A549 (cell line): ENCODE measurements at places on chromosomes 13 and 19.
A peak's percentile ranks its signal among the peaks of the same experiment; 100 is the strongest.

- DNase-seq, result no peak
Observed at GRCh38 chr13:84137292-84137691, 255.0 kb upstream of the SLITRK1 start.

DNA sequence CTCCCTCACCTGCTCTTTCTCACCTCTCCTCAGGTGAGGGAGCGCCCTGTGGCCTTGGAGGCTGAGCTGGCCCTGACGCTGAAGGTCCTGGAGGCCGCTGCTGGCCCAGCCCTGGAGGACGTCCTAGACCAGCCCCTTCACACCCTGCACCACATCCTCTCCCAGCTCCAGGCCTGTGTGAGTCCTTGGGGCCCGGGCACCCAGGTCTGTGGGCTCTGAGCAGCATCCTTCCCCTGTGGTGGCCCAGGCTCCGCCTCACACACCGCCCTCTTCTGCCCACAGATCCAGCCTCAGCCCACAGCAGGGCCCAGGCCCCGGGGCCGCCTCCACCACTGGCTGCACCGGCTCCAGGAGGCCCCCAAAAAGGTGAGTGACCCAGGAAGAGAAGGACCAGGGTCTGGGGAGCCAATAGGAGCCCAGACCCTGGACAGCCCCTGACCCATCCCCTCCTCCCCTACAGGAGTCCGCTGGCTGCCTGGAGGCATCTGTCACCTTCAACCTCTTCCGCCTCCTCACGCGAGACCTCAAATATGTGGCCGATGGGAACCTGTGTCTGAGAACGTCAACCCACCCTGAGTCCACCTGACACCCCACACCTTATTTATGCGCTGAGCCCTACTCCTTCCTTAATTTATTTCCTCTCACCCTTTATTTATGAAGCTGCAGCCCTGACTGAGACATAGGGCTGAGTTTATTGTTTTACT is 1.9 kb downstream of the IFNL1 start:
- no peak for DNase-seq

DNA sequence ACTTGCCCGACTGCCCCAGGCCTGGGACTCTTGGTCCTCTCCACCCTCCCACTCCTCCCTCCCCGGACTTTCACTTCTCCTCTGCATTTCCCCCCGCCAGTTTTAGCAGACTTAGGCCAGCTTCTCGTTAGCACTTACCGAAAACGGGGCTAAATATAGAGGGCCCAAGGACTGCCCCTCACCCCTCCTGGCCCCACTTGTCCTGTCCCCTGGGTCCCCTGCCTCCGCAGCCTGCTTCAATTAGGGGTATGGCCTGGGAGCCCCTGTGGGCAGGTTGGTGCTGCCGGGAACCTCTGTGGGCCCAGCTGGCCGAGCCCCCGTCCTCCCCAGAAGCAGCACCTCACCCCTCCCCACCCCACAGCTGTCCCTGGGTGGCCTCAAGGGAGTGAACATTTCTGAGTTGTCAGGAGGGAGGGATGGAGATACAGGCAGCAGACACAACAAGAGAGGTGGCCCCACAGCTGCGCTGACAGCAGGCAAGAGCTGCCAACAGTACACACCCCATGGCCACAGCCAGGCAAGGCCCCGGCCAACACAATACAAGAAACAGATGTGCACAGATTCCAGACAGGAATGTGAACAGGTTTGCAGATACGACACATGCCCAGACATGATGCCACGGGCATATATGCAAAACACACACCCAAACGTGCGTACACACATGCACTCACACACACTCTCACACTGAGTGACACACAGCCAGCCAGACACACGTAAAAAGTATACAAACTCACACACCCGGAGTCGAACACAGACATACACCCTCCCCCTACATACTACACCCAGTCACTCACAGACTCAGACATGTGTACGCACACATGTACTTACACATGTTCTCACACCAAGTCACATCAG is 2.6 kb downstream of the POU2F2 start:
- DNase-seq, result no peak

DNA sequence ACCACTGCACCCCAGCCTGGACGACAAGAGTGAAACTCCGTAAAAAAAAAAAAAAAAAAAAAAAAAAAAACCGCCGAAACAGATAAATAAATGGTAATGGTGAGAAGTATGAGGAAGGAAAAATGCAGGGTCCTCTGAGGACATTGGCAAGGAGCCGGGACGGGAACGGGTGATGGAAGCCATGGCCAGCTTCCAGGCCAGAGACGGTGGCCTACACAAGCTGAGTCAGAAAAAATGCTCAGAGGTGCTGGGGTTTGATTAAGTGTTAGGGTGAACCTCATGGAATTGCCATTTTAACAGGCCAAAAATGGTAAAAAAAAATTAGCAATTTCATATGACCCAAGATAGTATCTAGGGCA is 866 bp upstream of the ZSWIM4 start:
- DNase-seq, result no peak

DNA sequence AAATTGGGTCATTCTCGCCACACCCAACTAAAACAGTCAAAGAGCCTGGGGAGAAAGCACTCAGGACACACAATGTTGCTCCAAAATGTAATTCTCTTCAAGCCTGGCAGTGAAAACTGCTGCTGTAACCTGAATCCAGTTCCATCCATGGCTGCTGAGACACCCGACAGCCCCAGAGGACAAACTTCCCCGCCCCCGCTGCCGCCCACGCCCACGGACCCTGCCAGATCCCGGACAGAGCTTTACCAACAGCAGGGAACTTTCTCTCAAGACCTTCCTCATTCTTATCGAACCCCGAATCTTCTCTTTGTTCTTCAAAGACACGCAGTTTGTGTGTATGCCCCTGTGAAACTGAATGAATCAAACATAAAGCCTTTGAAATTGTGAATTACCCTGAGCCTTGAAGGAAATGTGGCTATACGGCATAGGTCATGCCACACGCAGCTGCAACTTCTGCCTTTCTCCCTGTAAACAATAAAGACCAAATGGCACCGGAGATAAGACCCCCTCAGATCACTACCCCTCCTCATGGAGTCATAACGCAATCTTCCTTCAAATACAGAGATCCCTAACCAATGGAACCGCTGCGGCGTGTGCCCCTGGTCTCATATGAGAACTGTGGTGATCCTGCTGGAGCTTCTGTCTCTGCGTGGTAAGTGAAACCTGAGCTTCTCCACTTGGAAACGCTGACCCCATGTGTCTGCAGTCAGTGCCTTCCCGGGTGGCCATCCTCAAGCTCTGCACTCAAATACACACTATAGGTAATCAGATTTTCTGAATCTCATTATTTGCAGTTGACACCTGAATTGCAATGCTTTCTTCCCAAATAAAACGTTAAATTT is 4.8 kb upstream of the LAMP1 start:
- DNase-seq, result no peak

- peak; percentile 93 for DNase-seq
Observed at GRCh38 chr19:11293433-11294389, 2.2 kb upstream of the TSPAN16 start.

DNA sequence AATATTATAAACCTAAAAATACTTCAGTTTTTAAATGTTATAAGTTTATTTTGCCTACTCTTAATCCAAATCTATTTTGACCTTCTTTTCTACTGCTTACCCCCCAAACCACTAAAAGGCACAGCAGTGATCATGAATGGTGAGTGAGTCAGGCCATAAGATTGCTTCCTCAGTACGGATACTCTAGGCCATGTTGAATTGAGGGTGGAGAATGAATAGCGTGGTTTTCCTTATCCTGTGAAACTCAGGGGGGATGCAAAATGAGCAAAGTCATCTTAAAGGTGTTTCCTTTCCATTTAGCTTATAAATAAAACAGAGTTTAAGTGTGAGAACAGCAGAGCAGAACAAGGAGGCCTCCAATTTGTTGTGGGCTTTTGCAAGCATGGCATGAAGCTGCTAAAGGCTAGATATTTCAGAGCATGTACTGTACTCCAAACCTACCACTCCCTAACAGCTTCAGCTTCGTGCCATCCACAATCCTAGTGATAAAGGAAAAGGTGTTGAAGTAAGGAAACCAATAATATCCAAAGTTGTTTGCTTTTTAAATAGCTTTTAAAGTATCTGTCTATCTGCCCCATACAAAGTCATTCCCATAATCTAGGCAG is 25.0 kb downstream of the SERPINE3 start:
- no peak for DNase-seq

DNA sequence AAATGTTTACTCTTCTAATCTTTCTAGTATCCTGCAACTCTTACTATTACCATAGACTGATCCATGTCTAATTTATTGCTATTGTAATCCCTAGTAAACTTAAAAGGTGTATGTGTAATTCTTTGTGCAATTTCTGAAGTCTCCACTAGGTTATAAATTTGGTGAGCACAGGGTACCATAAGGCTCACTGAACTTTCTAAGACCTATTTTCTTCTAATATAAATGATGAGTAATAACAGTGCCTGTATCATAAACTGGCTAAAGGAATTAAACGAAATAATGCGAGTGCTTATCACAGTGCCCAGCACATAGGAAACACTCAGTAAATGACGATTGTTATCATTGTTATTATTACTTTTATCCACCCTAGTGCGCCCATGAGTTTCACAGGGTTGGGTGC is 119.1 kb downstream of the KLF12 start:
- peak; percentile 4 for DNase-seq

DNA sequence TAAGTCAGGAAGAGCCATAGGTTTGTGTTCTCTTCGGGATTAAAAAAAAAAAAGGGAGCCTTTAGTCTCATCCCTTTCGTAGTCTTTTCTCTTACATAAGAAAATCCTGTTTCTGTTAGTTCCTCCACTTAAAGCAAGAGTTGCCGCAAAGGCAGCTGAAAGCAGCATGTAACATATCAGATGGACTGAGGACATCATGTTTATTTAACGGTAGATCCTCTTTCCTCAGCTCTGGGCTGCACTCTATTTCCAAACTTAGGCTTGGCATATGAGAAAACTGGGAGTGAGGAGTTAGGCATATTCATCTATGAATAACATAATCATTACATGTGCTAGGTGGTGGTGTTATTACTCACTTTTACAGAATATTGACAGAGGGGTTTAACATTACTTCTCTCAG is 391.2 kb downstream of the KLF12 start:
- DNase-seq, result no peak

- no peak for DNase-seq
Observed at GRCh38 chr19:52941941-52942385, 18.7 kb upstream of the ZNF888 start.

DNA sequence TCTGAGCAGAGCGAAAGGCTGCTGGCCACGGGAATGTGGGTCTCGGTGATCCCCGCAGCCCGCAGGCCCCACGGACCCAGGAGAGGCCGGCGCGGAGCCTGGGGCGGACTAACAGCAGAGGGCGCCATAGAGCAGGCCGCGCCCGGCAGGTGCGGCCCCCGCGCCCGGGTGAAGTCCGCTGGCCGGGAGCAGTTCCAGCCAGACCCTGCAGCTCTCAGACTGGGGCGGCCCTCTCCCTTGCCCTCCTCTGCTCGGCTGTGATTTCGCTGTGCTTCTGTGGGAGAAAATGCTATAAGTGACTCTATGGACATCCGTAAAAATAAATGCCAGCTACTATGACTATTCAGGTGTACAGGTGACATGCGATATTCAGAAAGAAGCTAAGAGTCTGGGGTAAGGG is 37.7 kb downstream of the GSX1 start:
- peak; percentile 33 for DNase-seq

DNA sequence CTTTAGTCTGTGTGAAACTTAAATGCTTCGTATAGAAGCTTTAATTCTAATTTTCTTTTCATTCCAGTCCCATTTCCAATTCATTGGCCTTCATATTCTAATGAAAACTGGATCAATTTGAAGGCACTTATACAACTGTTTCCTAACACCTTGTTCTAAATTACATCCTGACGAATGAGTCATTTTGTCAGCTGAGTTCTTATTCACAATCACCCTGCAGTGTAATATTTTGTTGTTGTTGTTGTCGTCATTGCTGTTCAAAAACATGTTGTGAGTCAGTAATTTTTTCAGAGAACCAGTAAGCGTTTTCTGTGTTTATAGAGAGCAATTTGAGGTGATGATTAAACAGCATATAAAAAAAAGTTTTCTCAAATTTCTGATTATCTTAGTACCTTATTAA is 290.0 kb downstream of the PCDH9 start:
- DNase-seq, result no peak

DNA sequence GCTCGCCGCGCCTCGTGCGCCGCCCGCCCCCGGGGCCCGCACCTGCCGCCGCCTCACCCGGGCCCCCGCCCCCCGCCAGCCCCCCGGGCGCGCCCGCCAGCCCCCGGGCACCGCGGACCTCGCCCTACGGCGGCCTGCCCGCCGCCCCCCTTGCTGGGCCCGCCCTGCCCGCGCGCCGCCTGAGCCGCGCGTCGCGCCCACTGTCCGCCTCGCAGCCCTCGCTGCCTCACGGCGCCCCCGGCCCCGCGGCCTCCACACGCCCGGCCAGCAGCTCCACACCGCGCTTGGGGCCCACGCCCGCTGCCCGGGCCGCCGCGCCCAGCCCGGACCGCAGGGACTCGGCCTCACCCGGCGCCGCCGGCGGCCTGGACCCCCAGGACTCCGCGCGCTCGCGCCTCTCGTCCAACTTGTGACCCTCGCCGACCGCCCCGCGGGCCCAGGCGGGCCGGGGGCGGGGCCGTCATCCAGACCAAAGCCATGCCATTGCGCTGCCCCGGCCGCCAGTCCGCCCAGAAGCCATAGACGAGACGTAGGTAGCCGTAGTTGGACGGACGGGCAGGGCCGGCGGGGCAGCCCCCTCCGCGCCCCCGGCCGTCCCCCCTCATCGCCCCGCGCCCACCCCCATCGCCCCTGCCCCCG is 17.2 kb downstream of the POLRMT start:
- DNase-seq, result no peak

GRCh38 chr19:379796-380195 is 29.2 kb downstream of the C2CD4C start:
- DNase-seq, result no peak

DNA sequence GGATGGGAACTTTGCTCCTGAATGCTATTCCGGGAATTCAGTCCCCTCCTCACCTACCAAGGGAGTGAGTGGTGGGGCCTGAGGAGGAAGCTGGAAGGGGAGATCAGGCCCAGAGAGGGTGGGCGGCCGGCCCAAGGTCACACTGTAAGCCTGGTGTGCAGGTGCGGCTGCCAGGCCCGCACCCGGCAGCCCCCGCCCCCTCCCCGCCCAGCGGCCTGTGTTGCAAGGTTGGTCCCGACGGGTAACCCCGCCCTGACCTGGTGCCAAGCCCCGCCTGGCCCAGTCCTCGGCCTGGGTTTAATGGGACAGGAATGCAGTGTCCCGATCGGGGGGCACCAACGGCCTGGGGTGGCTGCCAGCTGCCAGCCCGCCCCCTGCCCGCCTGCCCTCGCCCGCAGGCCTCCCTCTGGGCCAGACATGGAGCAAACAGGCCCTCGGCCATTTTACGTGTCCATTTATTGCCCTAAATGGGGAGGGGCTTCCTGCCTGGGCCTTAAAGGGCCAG is 5.5 kb downstream of the ZBTB7A start:
- no peak for DNase-seq

DNA sequence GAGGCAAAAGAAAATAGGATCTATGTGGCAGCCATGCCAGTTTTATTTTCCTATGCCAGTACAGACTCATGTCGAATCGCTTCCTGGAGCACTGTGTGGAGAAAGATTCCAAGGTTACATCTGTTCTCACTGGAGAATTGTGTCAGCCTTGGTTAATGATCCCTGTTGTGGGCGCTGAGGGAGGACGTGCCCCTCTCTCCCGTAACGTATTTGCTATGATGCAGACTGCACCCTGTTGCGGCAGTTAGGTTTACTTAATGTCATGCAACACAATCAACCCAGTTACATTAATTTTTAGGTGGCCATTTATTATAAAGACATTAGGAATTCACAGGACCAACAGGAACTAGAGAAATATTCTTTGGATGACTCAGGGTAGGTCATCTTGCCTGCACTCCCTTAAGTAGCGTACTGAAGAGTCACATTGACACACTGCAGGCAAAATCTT is 892.9 kb downstream of the EFNB2 start:
- DNase-seq, result peak; percentile 64

- DNase-seq, result no peak
Observed at GRCh38 chr13:44015118-44015517, 135.4 kb downstream of the LACC1 start.
